ENCODE measurements at places on chromosomes 16 and 17. TPM values are rescaled to one million over a fixed set of nuclear protein-coding genes. Genes with fewer than 3 reads are reported as not detected.

The P2RX1 gene
- polyA plus RNA-seq, result 1.6 TPM

The SDR42E2 gene
- 0.10 TPM for polyA plus RNA-seq

The KCNJ18 gene
- not detected for polyA plus RNA-seq

The SLC12A3 gene
- polyA plus RNA-seq, result not detected

The ASGR1 gene
- polyA plus RNA-seq, result 2.0 TPM

The USP6 gene
- polyA plus RNA-seq, result not detected

The RCVRN gene
- polyA plus RNA-seq, result not detected

The METTL26 gene
- polyA plus RNA-seq, result 158 TPM

The CENPN gene
- polyA plus RNA-seq, result 5.5 TPM

The PDE6G gene
- polyA plus RNA-seq, result not detected

The KRT10 gene
- 39.3 TPM for polyA plus RNA-seq

The GPR179 gene
- not detected for polyA plus RNA-seq

The ARL5C gene
- polyA plus RNA-seq, result not detected

The C1QTNF8 gene
- polyA plus RNA-seq, result not detected

The NLRC3 gene
- not detected for polyA plus RNA-seq

The TMEM231 gene
- 2.3 TPM for polyA plus RNA-seq

The ZNF319 gene
- polyA plus RNA-seq, result 1.6 TPM

The WNT9B gene
- 0.05 TPM for polyA plus RNA-seq

The GNG13 gene
- not detected for polyA plus RNA-seq

The CTRL gene
- polyA plus RNA-seq, result 3.5 TPM

The HOXB8 gene
- not detected for polyA plus RNA-seq

The FBXL20 gene
- 2.9 TPM for polyA plus RNA-seq

The TBC1D3C gene
- polyA plus RNA-seq, result not detected

The ACSM2A gene
- not detected for polyA plus RNA-seq

The CYB5B gene
- 75.0 TPM for polyA plus RNA-seq

The OMG gene
- polyA plus RNA-seq, result not detected

The DHRS7C gene
- polyA plus RNA-seq, result not detected
